ENCODE measurements at places on chromosomes 11 and 22.

DNA sequence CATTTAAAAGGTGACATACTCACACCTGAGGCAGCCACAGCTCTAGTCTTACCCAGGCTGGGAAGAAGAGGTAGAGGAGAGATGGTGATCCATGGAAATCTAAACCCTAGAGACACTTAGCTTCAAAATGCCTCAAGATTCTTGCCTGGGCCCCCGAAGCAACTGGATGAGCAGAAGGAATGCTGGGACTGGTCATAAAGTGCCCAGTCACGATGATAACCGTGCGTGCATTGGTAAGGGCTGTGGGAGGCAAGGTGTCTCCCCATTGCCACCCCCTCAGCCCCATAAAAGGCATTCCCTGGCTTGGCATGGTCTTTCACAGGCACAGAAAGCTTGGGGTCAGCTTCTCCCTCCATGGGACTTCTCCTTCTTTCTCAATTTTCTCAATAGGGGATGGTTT is 144.5 kb downstream of the DSCAML1 start:
- DNase-seq, result no peak

GRCh38 chr11:72724851-72725723 is 27.1 kb downstream of the ARAP1 start:
- peak; percentile 71 for DNase-seq

DNA sequence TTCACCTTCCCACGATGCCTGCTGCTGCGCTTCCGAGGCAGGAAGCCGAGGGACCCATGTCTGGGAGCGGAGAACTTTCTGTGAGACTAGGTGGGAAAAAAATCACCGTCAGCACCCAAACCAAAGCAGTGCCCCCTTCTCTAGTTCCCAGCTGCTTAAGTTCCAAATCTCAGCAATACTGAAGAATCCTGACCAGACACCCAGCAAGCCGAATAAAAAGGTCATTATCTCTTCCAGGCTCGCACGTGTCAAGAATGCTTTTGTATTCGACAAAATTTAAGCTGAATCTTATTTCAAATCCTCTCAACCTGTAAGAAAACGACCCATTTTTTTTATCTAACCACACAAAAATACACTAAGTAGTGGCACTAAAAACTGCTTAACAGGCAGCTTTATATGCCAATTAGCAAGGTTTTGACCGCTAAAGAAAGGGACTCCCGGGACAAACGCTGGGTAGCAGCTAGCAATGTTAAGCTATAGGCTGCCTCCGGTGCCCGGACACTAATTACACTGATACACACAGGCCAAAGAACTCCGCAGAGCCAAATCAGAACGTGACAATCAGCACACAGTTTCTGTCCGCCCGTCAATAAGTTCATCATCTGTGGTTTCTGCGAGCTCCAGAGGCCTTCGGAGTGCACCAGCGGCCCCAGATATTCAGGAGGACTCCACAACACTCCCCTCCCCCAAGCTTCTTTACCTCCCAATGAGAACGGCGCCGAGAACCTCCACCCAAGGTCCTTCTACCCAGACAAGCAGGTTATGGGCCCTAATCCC is 728 bp downstream of the RPL3 start:
- DNase-seq, result peak; percentile 53

DNA sequence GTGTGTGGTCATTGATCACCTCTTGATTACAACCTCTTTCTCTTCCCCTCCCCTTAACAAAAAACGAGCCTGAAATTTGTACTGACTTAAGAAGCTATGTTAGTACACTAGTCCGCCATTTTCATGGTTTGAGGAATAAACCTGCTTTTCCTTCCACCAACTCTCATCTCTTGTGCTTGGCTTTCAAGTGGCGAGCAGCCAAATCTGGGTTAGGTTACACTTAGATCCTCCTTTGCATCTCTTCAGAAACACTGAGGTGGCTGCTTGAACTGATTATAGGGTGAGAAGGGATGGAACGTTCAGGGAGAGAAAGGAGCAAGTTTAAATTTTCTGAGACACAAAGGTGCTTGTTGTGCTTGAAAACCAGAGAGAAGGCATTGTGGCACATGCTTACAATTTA is 2171.4 kb downstream of the LRRC4C start:
- DNase-seq, result no peak

DNA sequence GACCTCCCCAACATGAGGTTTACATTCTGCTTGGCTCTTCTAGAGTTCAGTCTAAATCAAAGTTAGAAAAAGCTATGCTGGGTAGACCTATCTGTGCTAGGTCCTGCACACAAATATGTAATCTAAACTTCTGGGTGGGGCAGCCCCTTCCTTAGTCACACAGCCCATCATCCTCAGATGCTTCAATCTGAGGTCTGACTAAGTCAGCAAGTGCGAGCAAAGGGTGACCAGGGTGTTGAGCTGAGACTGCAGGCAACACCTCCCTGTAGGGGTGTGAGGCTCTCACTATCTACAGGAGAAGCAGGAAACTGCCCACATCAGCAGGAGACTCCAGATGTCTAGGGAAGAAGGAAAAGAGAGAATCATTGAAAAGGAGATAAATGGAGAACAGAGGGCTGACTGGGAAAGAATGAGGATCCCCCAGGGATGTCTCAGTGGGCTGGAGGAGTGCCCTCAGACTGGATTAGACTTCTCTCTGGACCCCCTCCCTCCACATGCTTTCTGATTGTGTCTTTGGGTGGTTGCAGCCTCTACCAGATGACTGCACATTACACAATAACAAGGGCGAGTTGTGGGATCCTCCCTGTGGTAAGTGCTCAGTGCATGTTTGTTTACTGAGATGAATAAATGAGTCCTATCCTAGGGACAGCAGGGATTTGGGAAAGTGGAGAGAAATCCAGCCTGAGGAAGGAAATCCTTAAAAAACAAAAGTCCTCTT is 266.2 kb upstream of the PLET1 start:
- peak; percentile 5 for DNase-seq

GRCh38 chr11:24470431-24470830 is 26.4 kb upstream of the LUZP2 start:
- DNase-seq, result no peak

- no peak for DNase-seq
These were observed 228.3 kb downstream of the KIRREL3 start for GRCh38 chr11:126772267-126772666.

DNA sequence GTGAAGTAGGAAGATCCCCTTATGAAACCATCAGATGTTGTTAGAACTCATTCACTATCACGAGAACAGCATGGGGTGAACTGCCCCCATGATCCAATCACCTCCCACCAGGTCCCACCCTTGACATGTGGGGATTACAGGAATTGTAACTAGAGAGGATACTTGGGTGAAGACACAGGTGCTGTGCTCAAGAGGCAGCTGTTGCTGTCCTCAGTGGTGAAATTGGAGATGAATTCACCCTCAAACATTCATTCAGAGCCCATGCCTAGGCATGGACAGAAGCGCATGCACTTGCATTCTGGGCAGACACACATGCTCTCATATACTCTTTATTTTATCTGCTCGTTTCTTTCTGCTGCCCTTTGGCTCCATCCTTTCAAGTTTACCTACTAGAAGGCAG is 385.0 kb downstream of the INSC start:
- no peak for DNase-seq

GRCh38 chr11:132531921-132532320 is 1000.4 kb downstream of the OPCML start:
- DNase-seq, result no peak

DNA sequence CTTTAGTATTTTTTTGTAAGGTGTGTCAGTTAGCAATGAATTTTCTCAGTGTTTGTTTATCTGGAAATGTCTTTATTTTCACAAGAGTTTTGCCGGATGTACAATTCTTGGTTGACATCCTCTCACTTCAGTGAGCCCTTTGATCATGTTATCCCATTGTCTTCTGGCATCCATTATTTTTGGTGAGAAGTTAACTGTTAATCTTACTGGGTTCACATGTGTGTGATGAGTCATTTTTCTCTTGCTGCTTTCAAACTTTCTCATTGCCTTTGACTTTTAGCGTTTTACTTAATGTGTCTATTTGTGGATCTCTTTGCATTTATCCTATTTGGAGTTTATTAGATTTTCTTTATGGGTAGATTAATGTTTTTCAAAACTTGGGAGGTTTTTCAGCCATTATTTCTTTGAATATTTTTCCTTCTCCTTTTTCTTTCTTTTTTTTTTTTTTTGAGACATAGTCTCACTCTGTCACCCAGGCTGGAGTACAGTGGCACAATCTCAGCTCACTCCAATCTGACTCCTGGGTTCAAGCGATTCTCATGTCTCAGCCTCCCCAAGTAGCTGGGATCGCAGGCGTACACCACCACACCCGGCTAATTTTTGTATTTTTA is 100.5 kb upstream of the RRM1 start:
- no peak for DNase-seq

GRCh38 chr22:47854251-47854650 is 1091.8 kb downstream of the TBC1D22A start:
- DNase-seq, result no peak

GRCh38 chr11:124752471-124753102 is 532 bp upstream of the VSIG2 start:
- DNase-seq, result no peak

GRCh38 chr11:14942745-14943144 is 29.4 kb downstream of the CALCA start:
- DNase-seq, result no peak

DNA sequence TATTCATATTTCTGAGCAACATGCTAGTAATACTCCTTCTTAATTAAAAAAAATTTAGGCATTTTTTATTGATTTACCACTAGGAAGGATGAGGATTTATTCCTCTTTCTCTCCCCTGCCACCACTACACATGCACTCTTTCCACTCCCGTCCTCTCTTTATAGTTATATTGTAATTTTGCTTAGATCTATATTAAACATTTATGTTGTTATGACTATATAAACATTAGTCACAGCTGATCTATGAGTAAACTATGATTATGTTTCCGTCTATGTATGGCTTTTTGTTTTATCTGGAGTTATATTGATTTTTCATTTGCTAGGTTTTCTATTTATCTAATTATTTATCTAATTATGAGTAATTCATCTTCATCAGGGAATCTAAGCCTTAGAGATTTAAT is 17.8 kb downstream of the CCDC15 start:
- no peak for DNase-seq

DNA sequence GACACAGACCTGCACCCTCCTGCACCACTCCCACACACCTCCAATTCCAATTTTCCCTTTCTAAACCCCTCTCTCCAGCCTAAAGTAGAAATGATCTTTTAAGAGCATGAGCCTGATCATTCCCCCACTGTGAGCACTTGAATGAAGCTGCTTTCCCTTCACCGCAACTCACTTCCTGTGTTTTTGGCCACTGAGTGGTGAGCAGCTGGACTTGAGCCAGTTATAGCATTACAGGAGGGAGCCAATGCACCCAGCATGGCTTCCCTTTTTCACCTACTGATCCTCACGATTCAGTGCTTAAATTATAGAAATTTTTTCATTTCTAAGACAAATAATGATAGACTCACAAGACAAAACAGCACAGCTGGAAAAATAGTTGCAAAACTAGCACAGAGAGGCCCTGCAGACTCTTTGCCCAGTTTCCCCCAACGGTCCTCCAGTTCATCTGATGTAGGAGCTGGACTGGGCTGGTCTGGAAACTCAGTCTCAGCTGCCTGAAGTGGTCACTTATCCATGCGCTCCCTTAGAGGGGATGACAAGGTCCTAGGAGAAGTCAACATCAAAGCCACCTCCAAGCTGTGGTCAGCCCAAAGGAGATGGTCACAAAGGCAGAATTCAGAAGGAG is 9.7 kb upstream of the APOL4 start:
- no peak for DNase-seq

- no peak for DNase-seq
These were observed at the start of gene ANO5 for GRCh38 chr11:22192642-22193347. TSS of gene ANO5 (plus strand) at chr11:22193085. CDS start at chr11:22193493, 408 bp downstream.

- no peak for DNase-seq
These were observed 2.6 kb downstream of the LMO2 start for GRCh38 chr11:33889296-33889695.

DNA sequence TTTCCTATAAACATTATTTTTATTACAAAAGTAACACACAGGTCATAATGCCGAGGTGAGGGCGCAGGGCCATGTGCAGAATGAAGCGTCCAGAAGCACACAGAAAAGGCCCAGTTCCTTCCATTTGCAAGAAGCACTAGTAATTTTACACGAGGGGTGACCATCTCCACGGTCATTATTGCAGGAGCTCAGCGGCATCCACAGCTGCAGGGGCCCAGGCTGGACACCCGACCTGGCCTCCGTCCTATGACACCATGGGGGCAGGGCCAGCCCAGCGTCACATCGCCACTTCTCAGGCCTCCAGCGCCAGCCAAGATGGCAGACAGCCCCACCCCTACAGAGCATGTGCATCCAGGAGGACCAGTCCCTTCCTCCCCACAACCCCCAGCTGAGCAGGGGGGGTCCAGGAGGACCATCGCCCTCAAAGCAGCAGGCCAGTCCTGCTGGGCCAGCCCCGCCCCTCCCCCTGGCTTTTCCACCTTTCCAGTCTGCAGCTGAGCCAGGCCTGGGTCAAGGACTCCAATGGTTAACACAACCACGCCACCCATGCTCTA is 3.5 kb downstream of the IGF2 start:
- DNase-seq, result no peak

DNA sequence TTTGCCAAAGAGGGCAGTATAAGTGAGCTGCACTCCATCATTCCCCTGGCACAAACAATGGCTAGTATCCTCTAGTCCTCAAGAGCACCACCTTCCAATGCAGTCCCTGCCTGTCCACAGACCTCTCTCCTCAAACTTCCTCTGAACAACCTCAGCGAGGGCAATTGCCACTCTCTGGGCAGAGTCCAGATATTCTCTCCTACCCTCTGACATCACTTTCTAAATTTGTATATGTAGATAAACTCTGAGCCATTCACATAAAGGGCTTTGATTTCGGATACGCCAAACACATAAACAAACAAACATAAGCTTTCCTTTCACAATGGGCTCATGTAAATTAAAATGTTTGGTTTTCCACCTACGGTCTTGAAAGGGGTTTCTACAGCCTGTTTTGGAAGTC is 3.0 kb upstream of the SLC43A3 start:
- DNase-seq, result no peak

DNA sequence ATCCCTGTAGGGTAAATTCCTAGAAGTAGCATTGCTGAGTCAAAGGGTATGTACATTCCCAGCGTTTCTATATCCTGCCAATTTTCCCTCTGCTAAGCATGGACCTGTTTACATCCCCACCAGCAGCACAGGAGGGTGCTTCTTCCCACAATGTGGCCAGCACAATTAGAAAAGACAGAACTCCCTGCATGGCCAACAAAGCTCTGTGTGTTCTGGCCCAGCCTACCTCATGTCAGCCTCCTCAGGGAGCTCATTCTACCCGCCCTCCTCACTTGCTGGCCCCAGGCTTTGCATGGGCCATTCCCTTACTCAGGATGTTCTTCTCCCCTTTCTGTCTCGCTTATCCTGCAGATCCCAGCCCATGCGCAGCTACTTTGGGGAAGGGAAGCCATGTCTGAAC is 186.1 kb downstream of the DSCAML1 start:
- no peak for DNase-seq

- no peak for DNase-seq
These were observed 91.1 kb downstream of the ETS1 start for GRCh38 chr11:128496249-128496648.

DNA sequence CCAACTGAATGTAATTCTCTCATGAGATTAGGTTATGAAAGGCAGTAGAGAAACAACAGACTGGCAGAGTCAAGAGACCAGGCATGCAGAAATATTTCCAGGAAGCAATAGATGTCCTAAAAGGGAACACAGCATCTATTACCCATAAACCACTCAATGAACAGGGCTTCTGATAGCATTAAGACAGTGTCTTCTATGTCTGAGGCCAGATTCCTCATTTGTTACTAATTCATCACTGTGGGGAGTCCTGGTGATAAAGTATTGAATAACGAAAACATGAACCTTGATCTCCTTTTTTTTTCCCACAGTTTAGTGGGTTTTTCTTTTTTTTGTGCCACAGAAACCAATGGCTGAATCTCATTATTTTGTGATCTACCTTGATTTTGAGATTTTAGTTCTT is 339.0 kb downstream of the METTL15 start:
- no peak for DNase-seq
